ENCODE measurements at places on chromosomes 3 and 15.

DNA sequence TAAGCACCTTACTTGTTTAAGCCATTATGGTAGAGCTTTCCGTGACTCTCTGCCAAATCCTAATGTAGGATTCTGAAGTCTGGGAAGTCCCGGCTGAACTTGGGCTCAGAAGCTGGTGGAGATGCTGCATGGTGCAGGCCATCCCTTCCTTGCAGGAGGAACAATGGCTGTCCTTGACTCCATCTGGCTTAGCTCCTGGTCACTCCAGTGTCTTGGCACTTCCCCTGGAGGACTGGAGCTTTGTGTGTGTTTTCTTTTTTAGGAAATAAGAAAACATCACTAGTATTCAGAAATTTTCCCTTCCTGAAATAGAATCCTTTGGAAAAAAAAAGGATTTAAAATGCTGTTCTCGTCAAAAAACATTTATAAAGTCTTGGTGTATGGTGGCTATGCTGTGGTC, 209.3 kb upstream of the ROPN1 start:
- no peak for DNase-seq

GRCh38 chr3:11878837-11879236, 32.2 kb upstream of the TAMM41 start:
- no peak for DNase-seq

GRCh38 chr3:59995563-59995962, 945.7 kb upstream of the CFAP20DC start:
- DNase-seq: no peak

DNA sequence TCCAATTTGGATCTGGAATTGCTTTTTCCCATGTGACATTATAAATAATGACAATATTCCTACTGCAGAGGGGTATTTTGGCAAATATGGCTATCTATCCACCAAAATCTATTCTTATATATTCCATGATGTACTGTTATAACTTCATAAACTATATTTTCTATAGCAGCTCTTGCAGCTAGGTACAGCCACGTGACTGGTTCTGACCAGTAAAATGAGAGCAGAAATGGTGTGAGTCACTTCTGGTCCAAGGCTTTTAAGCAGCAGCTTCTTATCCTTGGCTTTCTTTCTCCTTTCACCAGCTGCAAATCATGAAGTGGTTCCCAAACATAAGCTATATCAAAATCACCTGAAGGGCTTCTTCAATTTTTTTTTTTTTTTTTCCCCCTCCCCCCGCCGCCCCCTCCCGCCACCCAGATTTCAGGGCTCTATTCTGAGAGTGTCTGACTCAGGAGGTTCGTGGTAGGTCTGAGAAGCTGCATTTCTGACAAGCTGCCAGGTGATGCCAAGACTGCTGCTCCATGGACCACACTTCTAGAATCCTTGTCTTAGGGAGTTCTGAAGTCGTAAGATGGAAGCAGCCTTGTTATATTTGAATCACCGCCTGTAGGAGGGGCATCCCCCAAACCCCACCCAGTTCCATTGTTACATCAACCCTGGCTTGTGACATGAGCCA, 357.5 kb downstream of the CHST2 start:
- DNase-seq: no peak

DNA sequence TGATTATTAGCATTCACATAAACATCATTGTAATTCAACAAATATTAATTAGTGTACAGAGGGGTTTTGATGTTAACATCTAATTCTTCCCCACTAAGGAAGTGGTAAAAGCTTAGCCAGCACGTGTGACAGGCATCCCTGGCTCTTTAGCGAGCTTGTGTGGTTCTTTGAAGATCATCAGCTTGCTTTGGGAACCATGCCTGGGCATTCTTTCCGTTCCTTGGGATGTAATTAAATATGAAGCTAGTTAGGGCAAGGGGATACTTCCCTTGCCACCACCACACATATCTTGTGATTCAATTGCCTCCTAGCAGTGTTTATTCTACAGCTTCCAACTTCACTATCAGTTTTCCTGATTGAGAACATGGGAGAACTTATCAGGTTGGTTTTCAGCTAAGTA, 246.5 kb downstream of the MYRIP start:
- DNase-seq: no peak

- no peak for DNase-seq
Observed at GRCh38 chr3:197428117-197428801, 127.5 kb downstream of the BDH1 start.

GRCh38 chr3:53804697-53805462, 41.3 kb downstream of the CHDH start:
- no peak for DNase-seq

GRCh38 chr3:115698851-115699591, 75.7 kb downstream of the GAP43 start:
- no peak for DNase-seq

- no peak for DNase-seq
Observed at GRCh38 chr15:71248386-71248785, 133.1 kb downstream of the THSD4 start.

DNA sequence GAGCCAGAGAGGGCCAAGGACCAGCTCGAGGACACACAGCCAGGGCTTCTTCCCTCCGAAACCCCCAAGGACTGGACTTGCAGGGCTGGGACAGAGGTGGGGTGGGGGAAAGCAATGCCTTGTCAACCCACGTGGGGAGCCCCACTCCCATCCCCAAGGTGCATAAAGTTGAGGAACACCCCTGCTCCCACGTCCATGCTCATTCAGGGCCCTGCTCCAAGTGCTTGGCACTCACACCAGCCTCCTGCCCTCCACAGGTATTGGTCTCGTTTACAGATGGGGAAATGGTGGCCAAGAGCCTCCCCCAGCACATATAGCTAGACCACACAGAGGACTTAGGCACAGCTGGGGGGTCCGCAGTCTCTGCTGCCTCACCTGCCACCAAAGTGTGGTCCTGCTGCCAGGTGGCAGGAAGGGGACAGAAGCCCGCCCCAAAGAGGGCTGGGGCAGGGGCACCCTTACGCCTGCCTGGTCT, 50.5 kb upstream of the CSPG4 start:
- no peak for DNase-seq

DNA sequence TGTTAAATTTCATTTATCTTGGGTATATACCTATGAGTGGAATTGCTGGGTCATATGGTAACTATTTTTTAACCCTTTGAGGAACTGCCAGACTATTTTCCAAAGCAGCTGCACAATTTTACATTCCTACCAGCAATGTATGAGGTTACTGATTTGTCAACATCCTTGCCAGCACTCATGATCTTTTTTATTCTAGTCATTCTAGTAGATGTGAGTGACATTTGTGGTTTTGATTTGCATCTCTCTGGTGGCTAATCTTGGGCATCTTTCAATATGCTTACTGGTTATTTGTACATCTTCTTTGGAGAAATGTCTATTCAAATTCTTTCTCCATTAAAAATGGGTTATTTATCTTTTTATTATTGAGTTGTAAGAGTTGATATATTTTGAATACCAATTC, 21.3 kb upstream of the LRRC58 start:
- DNase-seq: no peak

DNA sequence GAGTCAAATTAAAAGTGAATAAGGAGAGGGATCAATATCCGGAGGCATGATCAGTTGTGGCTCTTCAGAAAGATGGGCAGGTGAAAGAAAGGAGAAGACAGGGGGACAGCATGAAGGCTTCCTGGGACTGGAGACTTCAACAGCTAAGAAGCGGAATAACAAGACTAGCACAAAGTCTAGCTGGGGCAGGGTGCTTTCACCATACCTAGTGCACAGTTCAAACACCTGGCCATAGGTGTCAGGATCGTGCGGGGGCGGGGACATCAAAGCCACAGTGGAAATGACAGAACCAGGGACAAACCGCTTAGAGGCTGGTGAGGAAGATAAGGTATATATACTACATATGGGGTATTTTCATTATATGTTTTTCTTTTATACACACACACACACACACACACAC, 66.2 kb upstream of the FOXP1 start:
- no peak for DNase-seq

DNA sequence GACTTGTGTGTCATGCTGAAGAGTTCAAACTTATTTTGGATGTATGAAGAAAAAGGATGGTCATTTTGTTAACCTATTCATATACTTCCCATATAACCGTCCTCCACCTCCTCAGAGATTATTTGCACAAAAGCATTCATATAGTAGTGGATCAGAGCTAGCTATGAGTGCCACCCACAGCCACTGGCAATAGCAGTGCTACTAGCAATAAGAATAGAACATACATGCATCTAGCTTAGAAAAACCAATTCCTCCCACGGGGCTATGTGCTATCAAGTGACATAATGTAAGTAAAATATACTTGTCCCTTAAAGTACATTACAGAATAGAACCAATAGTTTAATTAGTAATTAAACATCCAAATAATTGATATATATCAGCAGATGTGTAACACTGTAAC, 10.3 kb upstream of the ZBED2 start:
- DNase-seq: no peak

All from activated gamma-delta T cell treated with Interleukin-2 at 50 U/mL for 16 hours (primary cell).